ENCODE measurements at places on chromosomes 13 and 19.
A peak's percentile ranks its signal among the peaks of the same experiment; 100 is the strongest.

- no peak for DNase-seq
Observed at GRCh38 chr19:46295401-46296201, 1.2 kb upstream of the HIF3A start.

DNA sequence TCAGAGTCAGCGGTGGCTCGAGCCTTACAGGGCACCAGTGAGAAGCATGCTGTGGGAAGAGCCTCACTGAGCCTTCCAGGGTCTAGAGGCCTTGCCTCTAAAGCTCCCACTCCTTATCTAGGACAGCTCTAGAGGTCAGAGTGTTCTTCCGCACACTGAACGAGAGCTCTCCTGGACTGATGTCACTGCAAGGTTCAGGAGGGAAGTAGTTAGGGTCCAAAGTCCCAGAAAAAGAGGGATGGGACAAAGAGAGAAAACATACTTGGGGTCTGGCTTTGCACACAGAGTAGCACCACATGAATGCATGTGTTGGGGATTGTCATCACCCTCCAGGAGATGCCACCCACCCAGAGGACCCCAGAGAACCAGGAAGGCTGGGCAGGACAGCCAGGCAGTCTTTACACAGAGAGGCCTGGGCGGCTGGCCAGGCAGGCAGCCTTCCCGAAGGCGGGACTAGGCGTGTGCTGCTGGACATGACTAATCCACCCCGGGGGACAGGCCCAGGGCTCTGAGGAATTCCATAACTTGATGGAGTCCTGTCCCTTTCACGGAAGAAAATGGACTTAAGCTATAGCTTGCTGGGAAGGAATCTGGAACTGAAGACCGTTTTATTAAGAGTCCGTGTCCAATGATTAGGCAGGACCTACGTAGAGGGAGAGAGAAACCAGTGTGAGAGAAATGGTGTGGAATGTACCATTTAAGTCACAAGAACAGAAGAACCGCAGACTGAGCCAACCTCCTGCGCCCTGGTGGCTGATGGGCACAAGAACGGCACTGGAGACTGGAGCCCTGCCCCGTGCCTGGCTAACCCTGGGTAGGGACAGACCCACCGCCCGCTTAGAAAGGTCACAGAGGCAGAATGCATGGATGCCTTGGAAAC is 16.6 kb upstream of the EPHX3 start:
- no peak for DNase-seq

- peak; percentile 67 for DNase-seq
Observed at GRCh38 chr19:17346109-17346671, 8.8 kb downstream of the GTPBP3 start.

DNA sequence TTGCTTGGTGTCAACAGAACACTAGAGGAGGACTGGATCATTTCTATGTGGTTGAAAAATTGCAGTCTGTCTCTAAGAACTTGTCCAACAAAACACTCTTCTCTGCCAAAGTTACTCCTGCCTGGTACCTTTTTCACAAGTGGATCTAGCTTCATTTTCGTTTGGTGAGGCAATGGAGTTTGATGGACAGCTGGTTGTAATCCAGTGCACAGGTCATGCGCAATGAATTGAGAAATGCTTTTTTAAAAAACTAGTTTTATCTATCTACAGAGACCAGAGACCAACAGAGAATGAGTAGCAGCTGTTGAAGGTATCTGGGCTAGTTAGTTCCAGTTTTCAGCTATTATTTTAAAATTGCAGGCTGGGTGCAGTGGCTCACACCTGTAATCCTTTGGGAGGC is 12.0 kb upstream of the KBTBD6 start:
- no peak for DNase-seq

GRCh38 chr19:50435221-50435620 is 2.5 kb downstream of the MYBPC2 start:
- DNase-seq: no peak
